ENCODE measurements at places on chromosomes 3 and 15.

DNA sequence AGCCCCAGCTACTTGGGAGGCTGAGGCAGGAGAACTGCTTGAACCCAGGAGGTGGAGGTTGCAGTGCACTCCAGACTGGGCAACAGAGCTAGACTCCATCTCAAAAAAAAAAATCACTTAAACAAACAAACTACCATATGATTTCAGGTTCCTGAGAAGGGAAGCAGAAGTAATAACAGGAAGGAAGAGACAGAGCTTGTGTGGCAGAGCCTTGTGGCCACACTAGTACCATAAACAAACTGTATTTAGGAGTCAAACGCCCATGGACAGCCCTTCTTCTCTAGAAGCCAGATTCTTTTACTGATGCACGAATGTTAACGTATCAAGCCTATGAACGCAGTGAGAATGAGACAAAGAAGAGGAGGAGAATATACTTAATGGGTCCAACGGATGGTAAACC is 12.0 kb downstream of the MTMR10 start:
- DNase-seq, result no peak

GRCh38 chr15:101637919-101638318 is 14.3 kb downstream of the TM2D3 start:
- no peak for DNase-seq

DNA sequence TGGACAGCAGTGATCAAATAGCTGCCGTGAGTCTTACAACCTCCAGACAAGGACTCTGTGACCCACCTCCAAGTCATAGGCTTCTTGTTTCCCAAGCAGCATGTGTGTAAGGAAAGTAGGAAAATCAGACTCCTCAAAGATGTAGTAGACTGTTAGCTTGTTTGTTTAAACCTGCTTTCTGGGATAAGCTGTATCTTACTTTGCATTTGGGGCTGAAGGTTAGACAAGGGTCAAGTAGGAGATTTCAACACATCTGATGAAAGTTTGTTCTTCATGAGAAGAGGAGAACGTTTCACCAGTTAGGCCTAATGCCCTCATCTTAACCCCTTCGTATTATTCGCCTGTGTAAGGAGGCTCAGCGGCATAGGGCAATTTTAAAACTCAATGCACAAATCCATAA is 756.4 kb upstream of the NR2F2 start:
- no peak for DNase-seq

GRCh38 chr15:89492934-89493631 is 3.3 kb downstream of the RHCG start:
- no peak for DNase-seq

- no peak for DNase-seq
Observed at GRCh38 chr3:45819543-45819942, 22.4 kb downstream of the LZTFL1 start.

DNA sequence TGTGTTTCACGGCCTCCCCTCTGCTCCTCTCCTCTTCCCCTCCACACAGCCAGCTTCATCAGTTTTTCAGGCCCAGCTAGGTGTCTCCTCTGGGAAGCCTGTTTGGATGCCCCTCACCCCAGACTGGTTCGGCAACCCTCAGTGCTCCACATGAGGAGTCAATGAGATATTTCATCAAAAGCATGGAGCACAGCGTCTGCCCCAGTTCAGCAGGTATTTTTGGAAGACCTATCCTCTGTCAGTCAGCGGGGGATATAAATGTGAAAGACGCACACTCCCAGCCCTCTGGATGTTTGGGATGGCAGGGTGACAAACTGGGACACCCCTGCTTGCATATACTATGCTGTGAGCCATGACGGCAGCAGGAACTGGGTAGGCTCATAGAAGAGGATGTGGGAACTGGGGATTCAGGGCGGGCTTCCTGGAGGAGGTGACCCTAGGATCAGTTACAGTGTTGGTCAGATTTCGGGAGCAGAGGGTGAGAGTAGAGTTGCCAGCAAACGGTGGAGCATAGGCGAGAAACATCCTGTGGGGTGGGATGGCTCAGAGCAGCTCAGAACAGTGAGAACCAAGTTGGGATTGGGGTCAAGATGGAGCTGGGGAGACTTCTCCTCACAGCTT is 42.9 kb downstream of the PXYLP1 start:
- no peak for DNase-seq

DNA sequence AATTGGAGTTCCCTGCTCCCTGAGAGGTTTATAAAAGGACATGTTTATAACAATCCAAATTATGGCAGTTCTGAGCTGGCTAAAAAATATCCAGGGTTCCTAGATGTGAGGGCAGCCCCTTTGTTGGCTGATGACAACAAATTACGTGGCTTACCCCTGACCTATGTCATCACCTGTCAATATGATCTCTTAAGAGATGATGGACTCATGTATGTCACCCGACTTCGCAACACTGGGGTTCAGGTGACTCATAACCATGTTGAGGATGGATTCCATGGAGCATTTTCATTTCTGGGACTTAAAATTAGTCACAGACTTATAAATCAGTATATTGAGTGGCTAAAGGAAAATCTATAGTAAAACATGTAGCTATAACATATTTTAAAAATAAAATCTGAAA is 13.9 kb downstream of the AADAC start:
- DNase-seq, result no peak

- no peak for DNase-seq
Observed at GRCh38 chr15:41622901-41623300, 37.3 kb upstream of the MGA start.

- no peak for DNase-seq
Observed at GRCh38 chr3:159854500-159855124, 134.0 kb upstream of the IL12A start.

- no peak for DNase-seq
Observed at GRCh38 chr15:58232281-58233065, 94.3 kb downstream of the AQP9 start.

- DNase-seq, result no peak
Observed at GRCh38 chr3:148815316-148816110, 12.1 kb upstream of the CPB1 start.

DNA sequence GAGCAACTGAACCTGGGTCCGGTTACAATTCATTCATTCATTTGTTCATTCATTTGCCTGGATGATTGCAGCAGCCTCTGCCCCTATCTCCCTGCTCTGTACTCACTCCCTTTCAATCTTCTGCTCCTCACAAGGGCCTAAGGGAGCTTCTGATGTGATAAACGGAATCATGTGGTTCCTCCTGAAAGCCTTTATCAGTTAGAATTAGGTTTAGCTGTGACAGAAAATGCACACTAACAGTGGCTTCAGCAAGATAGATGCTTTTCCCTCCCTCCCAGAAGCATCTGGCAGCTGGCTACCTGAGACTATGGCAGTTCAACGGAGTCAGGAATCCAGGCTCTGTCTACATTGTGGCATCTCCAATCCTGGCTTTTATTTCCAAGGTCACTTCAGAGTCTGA is 196.0 kb downstream of the ADAMTS9 start:
- DNase-seq, result no peak

DNA sequence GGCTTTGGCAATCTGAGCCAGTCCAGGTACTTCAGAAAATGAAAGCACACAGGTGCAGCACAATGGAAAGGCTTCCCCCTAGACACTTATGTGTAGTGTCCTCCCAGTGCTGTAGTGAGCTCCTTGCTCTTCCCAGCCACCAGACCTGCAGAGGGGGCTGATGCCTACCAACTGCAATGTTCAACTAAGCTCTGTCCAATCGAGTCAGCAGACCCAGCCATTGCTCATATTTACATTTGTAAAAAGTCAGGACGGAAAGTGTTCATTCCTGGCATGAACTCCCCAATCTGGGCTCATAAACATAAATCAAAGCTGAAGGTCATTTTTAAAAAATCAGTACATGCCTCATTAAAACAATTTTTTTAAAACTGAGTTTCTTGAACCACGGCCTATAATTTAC is 73.0 kb downstream of the FOXP1 start:
- no peak for DNase-seq

DNA sequence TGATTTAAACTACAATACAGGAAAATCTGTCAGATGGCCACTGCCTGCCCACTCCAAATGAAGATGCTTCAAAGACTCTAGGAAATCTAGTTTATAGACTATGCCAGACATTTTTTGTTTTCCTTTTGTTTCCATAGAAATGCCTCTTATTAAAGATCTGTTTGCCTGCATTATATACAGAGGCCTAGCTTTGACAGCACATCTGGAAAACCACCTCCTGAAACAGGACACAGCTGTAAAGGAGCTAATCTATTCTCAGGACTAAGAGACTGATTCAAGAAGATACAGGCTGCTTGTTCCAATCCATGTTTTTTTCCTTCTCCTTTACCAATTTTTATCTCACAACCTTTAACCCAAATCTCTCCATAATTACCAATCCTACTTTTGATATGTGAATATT is 75.3 kb upstream of the STRIT1 start:
- no peak for DNase-seq

GRCh38 chr3:189195302-189195701 is 23.5 kb downstream of the TPRG1 start:
- no peak for DNase-seq

- no peak for DNase-seq
Observed at GRCh38 chr15:89845305-89845893, 30.7 kb upstream of the ANPEP start.

DNA sequence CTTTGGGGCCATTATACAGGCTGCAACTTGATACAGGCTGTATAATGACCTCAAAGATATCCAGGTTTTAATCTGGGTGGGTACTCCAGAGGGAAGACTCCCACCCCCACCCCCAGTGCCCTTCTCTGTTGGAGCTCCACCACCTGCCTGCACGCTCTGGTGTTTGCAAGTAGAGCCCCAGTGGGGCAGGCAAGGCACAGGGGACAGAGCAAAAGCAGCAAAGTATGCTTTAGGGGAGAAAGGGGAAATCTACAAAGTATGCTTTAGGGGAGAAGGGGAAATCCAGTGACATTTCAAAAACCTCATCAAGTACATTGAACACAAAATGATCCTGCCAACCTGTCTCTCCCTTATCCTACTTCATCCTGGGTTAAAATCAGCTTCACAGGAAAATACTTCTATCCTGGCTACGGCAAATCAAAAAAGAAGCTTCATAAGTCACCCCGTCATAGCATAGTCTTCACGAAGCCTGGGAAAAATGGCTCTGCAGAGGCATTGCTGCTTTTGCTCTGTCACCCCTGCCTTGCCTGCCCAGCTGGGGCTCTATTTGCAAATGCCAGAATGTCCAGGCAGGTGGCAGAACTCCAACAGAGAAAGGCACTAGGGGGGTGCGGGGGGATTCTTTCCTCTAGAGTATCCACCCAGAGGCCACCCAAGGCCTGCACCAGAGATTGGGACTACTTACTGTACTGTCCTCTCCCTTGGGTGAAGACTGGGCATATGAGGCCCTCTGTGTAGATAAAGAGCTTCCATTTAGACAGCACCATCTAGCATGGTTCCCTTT is 60.9 kb upstream of the ATP11B start:
- DNase-seq, result no peak

DNA sequence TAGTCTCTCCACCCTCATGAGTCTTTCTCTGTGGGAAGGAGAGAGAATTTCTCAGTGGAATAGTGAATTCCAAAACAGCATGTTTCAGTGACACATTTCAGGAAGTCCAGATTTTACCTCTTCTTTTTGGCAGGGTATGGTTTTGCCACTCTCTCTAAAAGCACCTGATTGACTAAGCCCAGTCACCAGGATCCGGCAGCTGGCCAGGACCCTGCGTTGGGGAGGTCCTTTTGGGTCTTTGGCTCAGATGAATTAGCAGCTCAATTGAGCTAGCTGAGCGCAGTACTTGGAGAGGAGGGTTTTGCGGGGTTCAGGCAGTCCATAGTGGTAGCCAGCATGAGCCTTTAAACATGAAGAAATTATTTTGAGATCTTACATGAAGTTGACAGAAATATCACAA is 548.2 kb downstream of the PDCD6IP start:
- no peak for DNase-seq

DNA sequence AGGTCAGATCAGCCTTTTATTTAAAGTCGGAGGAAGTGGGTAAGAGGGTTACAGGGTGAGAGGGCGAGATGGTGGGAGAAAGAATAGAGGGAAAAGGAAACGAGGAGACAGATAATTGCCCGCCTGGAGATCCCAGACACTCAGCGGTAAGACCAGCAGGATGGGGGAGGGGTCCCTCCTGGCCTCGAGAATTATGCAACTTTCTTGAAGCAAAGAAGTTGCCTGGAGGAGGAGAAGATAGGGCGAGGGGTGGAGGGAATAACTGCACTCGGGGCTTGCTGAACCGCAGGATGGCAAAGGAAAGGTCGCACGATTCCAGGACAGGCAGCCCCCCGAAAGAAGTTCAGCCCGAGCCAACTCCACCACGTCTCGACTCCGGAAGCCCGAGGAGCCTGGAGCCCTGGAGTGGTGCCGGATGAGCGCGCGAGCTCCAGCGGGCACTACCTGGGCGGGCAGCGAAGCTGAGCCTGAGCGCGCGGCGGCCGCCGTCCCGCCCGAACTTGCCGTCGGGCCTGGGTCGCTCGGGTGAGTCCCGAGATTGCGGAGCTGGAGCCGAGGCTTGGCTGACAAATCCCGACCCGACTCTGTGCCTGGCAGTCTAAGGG is 402 bp downstream of the WWTR1 start:
- no peak for DNase-seq

DNA sequence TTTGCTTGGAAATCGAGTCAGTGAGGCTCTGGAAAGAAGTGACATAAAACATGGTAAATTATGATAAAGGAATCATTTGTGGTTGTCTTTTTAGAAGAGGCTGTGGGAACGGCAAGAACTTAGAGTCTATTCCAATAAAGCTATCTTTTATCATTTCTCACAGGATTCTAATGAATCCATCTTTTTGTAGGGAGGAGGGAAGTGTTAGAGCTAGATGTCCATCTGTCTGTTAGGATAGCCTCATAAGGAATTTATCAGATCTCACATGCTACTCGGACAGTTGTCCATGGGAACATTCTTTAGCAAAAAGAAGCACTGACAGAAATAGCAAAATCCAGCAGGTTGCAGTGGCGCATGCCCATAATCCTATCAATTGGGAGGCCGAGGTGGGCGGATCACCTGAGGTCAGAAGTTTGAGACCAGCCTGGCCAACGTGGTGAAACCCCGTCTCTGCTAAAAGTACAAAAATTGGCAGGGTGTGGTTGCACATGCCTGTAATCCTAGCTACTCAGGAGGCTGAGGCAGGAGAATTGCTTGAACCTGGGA is 37.0 kb downstream of the STARD9 start:
- no peak for DNase-seq

DNA sequence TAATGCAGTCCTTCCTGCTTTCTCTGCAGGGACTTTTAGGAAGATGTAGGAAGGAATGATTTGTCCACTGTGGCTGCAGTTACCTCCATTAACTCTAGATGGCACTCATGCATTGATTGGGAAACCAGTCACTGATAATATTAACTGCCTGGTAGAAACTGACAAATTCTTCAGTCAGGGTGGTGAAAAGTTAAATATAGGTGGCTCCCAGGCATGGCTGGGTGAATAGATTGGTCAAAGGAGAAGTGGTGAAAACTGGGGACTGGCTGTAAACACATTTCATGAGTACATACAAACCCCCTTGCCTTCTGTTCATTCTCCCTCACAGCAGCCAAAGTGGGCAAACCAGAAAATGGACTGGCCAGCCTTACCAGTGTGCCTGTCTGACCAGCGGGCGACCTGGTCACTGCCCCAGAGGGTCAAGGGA is 333.4 kb downstream of the THSD4 start:
- peak; percentile 11 for DNase-seq

GRCh38 chr3:196688349-196688748 is 23.7 kb downstream of the CEP19 start:
- no peak for DNase-seq

GRCh38 chr3:49785565-49786356 is 581 bp downstream of the IP6K1 start:
- DNase-seq, result peak; percentile 31
